ENCODE measurements at places on chromosomes 12 and 14. TPM values are rescaled to one million over a fixed set of nuclear protein-coding genes. Genes with fewer than 3 reads are reported as not detected.

Gene SDR39U1
- total RNA-seq = 39.6 TPM

Gene BTBD7
- 10.5 TPM for total RNA-seq

Gene GDF11
- 17.5 TPM for total RNA-seq

Gene CNTN1
- total RNA-seq = 0.54 TPM

Gene RNASE3
- total RNA-seq = 3.0 TPM

Gene USP44
- 0.54 TPM for total RNA-seq

Measured in hematopoietic multipotent progenitor cell (in vitro differentiated cells).